Lower lobe of right lung (tissue), 2 donors: ENCODE measurements at places on chromosomes 2 and 18.

GRCh38 chr18:49467599-49467998 is 7.2 kb upstream of the DYM start:
- DNase-seq, result no peak

DNA sequence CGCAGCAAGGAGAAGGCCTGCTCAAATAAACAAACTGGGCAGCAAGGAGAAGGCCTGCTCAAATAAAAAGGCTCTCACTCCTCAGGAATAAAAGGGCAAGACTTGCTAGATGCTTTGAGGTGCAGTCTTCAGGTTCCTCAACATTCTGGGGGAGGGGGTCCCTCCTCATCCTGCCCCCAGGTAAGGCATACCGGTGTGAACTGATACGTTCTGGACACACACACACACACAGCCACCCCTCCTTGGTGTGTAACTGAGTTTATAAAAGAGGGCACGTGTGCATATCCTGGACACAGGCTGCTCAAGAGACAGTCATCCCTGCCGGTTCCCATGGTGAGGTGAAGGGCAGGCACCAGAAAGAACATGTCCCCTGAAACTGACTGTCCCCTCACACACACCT is 4.5 kb downstream of the TEX261 start:
- no peak for DNase-seq

DNA sequence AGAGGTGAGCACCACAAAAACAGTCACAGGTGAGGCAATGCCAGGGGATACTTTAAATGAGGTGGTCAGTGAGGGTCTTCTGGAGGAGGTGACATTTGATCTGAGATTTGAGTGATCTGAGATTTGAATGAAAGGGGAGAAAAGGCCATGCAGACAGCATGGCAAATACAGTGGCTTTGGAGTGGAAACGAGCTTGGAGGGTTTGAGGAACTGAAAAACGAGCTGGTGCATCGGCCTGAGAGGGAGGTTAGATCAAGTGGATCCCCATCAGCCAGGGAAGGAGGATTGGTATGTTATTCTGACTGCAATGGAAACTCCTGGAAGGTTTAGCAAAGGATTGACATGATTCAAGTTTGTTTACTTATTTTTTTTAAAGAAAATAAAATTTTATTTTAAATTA is 245.1 kb downstream of the KCNS3 start:
- DNase-seq, result no peak

GRCh38 chr18:12456441-12456840 is 48.7 kb downstream of the PRELID3A start:
- no peak for DNase-seq

DNA sequence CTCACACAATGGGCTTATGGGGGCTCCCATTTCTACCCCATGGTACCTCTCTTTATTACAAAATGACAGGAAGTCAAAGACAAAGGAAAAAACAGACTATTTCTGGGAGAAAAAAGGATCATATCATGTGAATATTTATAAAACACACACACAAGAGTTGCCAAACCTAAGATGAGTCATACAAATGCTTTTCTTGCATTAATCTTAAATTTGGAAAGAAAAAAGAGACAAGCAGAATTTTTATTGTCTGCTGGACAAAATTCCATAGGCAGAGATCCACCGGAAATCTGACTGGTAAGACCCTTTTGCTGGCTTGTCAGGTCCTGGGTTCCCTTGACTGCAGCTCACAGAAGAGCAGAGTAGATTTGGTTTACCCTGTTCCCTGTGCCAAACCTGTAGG is 1732.3 kb upstream of the PIK3C3 start:
- DNase-seq, result no peak

GRCh38 chr2:43676322-43677050 is at the start of gene C1GALT1C1L:
Gene C1GALT1C1L, minus strand, starts transcription at chr2:43676429. Its CDS starts 107 bp downstream, at chr2:43676322.
- DNase-seq, result peak; percentile 63

DNA sequence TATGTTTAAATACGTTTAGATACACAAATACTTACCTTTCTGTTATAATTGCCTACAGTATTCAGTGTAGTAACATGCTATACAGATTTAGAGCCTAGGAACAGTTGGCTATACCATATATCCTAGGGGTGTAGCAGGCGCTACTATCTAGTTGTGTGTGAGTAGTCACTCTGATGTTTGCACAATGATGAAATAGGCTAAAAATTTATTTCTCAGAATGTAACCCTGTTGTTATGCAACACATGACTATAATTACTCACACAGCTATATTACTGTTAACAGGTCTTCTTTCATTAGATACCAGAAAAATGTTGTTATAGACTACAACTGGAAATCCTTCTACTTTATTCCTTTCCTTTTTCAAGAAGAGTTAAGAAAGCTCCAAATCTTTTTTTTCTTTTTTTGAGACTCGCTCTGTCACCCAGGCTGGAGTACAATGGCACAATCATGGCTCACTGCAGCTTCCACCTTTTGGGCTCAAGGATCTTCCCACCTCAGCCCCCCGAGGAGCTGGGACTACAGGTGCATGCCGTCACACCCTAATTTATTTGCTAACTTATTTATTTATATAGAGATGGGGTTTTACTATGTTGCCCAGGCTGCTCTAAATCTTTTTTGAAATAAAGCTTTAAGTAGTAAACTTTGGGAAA is 48.5 kb downstream of the C2orf74 start:
- DNase-seq, result no peak

DNA sequence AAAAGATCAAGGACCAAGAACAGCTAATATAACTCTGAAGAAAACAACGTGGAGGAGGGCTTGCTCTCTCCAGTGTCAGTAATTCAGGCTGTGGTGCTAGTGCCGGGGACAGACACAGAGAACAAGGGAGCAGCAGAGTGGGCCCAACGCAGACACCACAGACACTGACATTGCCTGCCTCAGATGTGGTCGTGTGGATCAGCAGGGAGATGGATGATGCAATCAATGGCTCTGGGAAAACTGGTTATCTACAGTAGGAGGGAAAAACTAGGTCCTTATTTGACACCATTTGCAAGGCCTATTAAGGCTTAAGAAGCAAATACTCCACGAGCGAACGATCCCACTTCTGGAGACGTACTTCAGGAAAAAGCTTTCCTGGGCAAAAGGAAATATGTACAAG is 36.1 kb downstream of the HDLBP start:
- DNase-seq, result no peak

DNA sequence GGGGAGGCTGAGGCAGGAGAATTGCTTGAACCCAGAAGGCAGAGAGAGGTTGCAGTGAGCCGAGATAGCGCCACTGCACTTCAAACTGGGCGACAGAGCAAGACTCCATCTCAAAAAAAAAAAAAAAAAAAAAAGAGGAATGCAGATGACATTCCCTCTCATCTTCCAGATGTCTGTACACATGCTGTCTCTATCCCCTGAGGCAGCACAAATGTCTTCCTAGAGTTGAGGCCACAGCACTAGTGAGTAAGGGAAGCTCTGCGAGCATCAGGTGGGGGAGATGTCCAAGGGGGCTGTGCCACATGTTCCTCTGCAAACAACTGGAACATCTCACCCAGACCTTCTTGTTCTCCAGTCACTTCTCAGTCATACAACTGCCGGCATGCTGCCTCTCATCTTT is 35.6 kb upstream of the LRRC30 start:
- DNase-seq, result no peak

DNA sequence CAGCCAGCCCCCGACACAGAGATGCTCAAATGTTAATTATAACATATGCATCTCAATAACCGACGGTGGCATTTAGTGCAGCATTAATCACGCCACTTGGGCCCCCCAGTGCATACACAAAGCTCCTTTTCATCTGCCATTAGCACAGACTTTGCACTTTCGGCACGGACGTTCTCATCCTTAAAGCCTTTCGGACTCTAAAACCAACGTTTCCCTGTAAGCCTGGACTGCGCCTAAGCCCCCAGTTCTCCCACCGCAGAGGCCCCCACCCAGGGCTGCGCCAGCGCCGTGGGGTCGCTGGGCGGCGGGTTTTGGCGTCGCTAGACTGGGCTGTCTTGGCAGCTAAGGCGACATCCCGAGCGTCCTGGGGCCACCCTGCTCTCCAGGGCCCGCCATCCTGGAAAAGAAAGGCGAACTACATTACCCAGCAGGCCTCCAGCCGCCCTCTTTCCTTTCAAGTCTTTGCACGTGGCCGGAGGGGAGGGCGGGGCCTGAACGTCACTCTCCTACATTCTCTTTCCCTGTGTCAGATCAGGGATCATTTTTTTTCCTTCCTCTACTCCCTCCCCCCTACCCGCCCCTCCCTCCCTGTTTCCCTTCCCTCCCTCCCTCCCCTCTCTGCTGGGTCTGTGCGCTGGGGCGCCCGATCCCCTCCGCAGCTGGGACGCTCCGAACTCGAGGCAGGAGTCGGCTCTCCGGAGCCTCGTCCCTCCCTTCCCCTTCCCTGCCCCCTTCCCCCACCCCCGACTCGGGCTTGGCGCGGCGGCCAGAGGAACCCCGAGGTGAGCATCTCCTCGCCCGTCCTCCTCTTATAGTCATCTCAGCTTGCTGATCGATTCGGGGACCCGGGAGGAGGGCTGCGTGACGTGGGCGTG is at the start of gene CTIF:
CTIF (plus strand) TSS at position 501 of the 875 bp plus-strand sequence. CDS start 80,535 bp downstream, outside the sequence.
- DNase-seq, result peak; percentile 97

- no peak for DNase-seq
These were observed 93.6 kb downstream of the FTCDNL1 start for GRCh38 chr2:199757233-199757870.

GRCh38 chr2:27710640-27711430 is 47.1 kb downstream of the SLC4A1AP start:
- no peak for DNase-seq

- DNase-seq, result no peak
These were observed 90.8 kb downstream of the METTL4 start for GRCh38 chr18:2480536-2480935.

- no peak for DNase-seq
These were observed 2.6 kb downstream of the CNPPD1 start for GRCh38 chr2:219174146-219174545.

GRCh38 chr18:59455728-59456276 is 96.7 kb upstream of the LMAN1 start:
- no peak for DNase-seq

GRCh38 chr2:240586919-240587800 is 626 bp downstream of the CAPN10 start:
- DNase-seq, result peak; percentile 74

- no peak for DNase-seq
These were observed 5.4 kb downstream of the KHK start for GRCh38 chr2:27091746-27092695.

DNA sequence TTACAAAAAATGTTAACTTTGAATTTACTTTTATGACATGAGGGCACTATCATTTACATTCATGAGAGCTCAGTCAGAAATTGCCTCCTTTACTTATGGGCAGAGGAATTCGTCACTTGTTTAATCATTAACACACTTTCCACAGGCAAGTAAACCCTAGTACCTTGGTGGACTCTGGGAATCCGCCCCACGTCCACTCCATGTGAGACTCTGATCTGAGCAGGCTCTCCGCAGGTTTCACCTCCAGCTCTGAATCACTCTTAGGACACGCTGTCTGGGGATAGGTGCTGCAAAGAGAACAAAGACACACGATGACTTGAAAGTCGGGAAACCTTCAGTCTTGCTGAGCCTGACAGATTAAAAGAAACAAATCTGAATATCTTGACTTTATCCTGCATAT is 73.6 kb downstream of the LPIN2 start:
- DNase-seq, result peak; percentile 68

DNA sequence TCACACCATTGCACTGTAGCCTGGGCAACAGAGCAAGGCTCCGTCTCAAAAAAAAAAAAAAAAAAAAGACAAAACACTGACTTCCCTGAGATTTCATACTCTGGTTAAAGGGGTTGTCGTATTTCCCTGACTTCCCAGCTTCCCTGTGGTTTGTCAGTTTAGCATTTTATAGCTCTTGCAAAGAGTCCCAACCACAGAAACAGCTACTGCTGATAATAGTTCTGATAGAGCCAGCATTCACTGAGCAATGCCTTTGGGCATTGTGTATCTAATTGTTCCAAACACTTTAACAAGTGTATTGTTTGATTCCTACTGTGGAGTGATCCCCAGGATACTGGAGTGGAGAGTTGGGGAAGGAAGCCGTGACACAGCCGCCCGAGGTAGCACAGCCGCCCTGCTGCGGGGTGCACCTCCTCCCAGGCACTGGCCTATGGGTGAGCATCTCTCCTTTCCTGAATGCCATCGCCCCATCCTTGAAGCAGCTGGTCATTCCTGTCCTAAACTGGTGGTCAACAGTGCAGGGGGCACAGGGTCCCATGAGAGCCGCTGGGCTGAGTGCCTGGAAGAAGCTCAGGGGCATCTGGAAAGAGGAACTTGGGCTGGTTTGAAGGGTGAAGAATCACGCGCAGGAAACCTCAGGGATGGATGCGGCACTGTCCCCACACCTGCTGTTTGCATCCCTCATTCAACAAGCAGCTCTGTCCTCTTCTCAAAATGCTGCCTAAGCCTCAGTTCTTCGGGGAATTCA is 81.0 kb upstream of the TMEM18 start:
- no peak for DNase-seq

DNA sequence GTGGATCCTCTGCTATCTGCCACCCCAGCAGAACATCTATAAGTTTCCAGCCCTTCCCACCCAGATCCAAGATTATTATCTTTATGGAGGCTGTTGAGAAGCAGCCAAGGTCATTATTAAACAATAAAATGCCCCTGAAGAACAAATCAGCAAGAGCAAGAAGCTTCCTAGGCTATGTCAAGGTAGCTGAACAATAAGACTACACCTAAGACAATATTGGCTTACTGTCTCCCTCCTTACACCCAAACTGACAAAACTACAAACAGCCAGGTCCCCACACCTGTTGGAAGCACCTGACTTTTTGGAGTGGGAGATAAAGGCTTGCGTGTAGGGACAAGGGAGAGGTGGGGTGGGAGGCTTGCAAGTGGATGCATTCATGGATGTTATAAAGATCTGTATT is 128.5 kb downstream of the SPTBN1 start:
- no peak for DNase-seq

GRCh38 chr2:84288293-84288692 is 170.8 kb downstream of the SUCLG1 start:
- DNase-seq, result no peak

GRCh38 chr2:217362710-217363109 is 502.8 kb upstream of the TNP1 start:
- DNase-seq, result no peak

GRCh38 chr2:74502147-74502719 is 2.8 kb upstream of the LBX2 start:
- DNase-seq, result peak; percentile 48

DNA sequence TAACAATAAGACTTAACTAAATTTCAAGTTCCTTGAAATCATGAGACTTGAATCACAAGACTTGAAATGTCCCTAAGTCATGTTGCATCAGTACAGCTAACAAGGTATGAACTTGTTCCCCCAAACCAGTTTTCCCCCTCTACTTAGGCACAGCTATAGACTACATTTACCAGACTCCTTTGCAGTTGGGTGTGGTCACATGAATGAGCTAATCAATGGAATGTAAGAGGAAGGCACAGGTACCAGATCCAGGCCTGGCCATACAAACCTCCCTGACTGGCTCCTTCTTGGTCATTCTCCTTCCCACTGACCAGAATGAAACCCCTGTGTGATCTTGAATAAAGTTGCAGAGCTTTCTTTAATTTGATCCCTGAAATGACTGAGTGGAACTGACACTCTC is 77.8 kb downstream of the DNER start:
- DNase-seq, result no peak

GRCh38 chr2:119263656-119264055 is 40.0 kb downstream of the STEAP3 start:
- no peak for DNase-seq

- DNase-seq, result no peak
These were observed 29.4 kb upstream of the FN1 start for GRCh38 chr2:215465256-215465655.
